ENCODE measurements at places on chromosomes 6 and 20. TPM values are rescaled to one million over a fixed set of nuclear protein-coding genes. Genes with fewer than 3 reads are reported as not detected.

SLC35B3 gene
- 26.8 TPM for total RNA-seq

PSORS1C2 gene
- not detected for total RNA-seq

CTCFL gene
- total RNA-seq: 0.23 TPM

RAB44 gene
- not detected for total RNA-seq

ZC3H12D gene
- total RNA-seq: 0.12 TPM

OXT gene
- not detected for total RNA-seq

BMP5 gene
- total RNA-seq: not detected

XPO5 gene
- total RNA-seq: 13.3 TPM

ACTL10 gene
- 1.4 TPM for total RNA-seq

HLA-DMA gene
- total RNA-seq: 4.3 TPM

GJA1 gene
- total RNA-seq: 110 TPM

PRDM13 gene
- total RNA-seq: not detected

IL17F gene
- not detected for total RNA-seq

ZBTB9 gene
- total RNA-seq: 4.1 TPM

TPX2 gene
- 6.3 TPM for total RNA-seq

PRSS35 gene
- 2.4 TPM for total RNA-seq

ADGRF1 gene
- total RNA-seq: not detected

SCRT2 gene
- total RNA-seq: not detected

RSPO4 gene
- not detected for total RNA-seq

Data from pericardium fibroblast (primary cell).